Stimulated activated CD4-positive, alpha-beta T cell treated with anti-CD3 and anti-CD28 coated beads, TNF-alpha, amount 100 ng/mL, for 4 hours (primary cell): ENCODE measurements at places on chromosomes 6 and 20.
A peak's percentile ranks its signal among the peaks of the same experiment; 100 is the strongest.

DNA sequence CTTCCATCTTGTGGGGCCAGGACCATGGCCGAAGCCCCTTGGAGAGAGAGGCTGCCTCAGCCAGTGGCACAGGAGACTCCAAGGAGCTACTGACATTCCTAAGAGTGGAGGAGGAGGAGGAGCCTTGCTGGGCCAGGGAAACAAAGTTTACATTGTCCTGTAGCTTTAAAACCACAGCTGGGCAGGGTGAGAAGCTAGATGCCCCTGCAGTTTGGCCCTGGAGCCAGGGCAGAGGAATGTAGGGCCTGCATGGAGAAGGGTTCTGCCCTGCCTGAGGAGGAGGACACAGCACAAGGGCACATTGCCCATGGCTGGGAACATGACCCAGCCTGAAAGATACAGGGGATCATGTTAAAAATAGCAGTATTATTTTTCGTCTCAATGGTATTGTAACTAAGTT is 37.4 kb downstream of the PLCG1 start:
- no peak for DNase-seq

GRCh38 chr6:74439123-74439811 is 743.3 kb downstream of the CD109 start:
- no peak for DNase-seq

DNA sequence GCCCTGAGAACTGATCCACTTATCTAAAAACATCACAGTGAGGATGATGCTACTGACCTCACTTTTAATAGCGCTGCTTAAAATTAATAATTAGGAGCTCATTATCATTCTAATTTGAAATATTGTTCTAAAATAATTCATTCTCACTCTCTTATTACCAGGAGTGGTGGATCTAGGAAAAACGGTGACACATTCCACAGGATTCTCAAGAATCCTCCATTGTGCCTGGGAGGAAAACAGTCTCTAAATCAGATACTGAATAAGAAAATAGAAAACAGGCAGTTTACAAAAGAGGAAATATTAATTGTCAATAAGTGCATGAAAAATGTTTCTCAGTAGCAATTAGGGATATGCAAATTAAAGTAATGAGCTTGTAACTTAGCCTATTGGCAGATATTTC is 187.4 kb downstream of the TENT5A start:
- no peak for DNase-seq

DNA sequence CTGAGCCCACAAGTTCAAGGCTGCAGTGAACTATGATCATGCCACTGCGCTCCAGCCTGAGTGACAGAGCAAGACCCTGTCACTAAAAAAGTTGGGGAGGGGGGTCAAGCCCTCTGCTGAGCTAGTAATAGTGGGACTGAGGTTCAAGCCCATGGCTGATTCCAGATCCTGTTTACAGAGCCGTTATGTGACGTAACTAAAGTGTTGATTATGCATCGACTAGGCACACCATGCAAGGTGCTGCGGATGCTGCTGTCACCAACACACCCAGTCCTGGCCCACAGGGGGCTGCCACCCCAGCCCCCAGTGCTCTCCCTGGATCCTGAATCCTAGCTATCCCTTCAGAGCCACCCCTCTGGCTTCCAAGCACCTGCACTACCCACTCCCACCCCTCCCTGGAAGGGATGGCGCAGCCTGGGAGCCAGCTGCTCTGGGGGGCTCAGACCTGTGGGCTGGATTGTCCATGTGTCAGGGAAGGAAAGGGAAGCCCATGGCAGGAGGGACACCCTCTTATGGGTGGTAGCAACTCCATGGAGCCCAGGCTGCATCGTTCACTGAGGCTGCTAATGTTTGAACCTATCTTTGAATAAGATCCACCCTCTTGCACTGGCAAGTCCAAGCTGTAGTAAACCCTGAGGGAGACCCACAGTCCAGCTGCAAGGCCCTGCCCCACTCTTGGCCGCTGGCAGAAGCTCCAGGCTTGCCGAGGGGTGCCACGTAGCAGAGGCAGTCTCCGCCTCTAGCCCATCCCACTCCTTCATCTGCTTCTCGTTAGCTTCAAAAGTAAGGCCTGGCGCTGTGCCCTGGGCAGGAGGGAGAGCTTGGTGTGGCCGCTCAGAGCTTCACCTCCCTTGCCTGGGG is 95.0 kb downstream of the SNX5 start:
- DNase-seq: no peak

- no peak for DNase-seq
These were observed 236.8 kb downstream of the DLL1 start for GRCh38 chr6:170053966-170054661.

GRCh38 chr6:168939796-168940195 is 313.9 kb downstream of the THBS2 start:
- no peak for DNase-seq

DNA sequence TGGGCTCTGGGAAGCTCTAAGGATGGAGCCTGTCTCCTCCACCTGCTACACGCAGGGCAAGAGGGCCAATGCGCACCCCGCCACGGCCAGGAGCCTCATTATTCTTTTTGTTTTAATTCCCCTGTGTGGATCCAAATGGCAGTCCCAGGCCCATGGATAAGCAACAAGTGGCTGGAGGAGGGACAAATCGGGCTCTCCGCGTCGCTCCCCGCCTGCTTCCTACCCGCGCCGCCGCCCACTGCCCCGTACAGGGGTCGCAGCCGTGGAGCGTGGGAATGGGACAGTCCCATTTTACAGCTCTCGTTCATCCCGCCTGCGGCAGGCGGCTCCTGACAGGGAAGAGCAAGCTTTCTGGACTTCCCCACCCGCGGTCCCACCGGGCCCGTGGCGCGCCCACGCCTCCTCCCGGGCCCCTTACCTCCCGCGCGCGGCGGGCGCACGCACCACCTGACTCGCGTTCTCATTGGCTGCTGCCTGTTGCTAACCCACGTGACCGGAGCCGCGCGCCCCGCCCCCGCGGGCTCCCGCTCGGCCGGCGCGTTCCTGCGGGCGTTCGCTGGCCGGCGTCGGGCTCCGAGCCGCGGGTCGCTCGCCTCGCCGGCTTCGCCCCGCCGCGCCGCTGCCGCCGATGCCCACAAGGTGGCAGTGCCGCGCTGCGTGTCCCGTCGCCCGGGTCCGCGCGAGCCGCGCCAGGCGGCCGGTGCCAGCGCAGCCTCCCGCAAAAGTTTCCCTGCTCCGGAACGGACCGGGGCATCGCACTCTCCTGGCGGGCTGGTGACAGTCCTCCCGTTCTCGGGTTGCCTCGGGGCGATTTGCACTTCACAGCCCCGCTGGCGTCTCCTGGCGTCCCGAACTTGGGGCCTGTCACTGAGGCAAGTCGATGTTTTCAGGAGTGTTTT is 93.3 kb downstream of the CD83 start:
- DNase-seq: peak; percentile 85

GRCh38 chr20:61643656-61644377 is 391.8 kb downstream of the CDH4 start:
- no peak for DNase-seq

- DNase-seq: no peak
These were observed 1.7 kb upstream of the TREM1 start for GRCh38 chr6:41288030-41288753.

GRCh38 chr6:626236-626635 is 30.7 kb downstream of the HUS1B start:
- DNase-seq: no peak

DNA sequence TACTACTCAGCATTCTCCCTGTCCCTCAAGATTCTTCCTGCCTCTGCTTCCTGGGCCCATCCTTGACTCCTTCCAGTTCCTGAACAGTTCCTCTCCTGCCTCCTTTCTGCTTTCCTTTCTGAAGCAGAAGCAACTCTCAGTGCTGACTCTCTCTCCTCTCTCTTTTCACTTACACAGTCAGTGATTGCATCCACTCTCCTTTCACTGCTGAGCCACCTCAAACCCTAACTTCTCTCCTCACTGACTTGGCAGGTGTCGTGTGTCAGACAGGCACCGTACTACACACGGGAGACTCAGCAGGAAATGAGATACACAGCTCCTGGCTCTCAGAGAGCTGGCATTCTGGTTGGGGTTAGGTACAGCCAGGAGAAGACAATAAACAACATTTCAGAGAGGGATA is 5.6 kb downstream of the ABHD16A start:
- no peak for DNase-seq

- DNase-seq: no peak
These were observed 67.8 kb upstream of the LTV1 start for GRCh38 chr6:143775336-143775735.

DNA sequence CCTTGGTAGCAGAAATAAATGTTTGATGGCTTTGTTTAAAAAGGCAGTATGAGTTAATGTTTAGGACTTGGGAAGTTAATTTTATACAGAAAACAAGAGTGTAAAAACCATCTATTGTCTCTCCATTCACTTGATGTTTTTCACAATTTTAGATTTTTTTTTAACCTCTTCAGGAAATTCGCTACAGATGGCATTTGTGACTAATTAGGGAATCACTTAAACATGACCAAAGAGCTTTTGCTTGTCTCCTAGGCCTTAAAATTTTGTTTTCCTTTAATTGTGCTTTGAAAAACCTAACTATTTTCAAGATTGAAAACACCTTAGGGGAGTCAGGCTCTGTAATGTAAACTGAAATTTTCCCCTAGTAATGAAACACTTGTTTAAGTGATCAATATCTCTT is 17.3 kb downstream of the TULP4 start:
- no peak for DNase-seq

DNA sequence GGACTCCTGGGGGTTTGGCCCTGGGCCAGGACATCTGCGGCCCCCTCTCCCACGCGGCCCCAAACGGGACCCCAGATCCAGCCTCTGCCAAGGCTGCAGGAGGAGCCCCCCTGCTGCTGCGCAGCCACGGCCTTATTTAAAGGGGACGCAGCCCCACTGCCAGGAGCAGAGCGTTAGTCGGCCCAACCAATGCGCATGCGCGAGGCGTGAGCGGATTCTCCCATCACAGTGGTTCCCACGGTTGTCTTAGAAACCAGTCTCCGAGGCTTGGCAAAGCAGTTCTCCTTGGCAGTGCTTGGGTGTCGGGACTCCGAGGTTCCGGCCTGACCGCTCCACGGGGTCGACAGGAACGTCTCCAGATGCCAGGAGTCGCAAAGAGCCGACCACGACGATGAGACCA is 288.3 kb upstream of the ZNF337 start:
- DNase-seq: peak; percentile 29

DNA sequence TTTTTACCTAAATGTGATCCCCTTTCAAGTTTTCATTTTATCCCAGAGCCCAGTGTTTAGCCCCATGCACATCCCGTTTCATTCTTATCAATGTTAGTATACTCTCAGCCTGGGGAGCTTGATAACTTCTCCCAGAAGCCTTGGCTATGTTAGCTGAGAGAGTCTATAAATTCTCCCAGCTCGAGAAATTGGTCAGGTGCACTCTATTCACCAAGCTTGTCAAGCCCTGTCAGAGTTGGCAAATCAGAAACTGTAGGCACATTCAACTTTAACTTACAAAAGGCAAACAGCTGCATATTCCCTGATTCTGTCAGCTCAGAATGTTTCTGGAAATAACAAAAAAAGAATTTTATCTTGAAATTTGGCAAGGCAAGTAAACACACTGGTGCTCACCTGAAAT is 62.2 kb upstream of the IMPG1 start:
- DNase-seq: no peak

GRCh38 chr6:131001945-131002660 is 60.9 kb downstream of the EPB41L2 start:
- DNase-seq: no peak

- DNase-seq: no peak
These were observed 104.8 kb downstream of the MAFB start for GRCh38 chr20:40584130-40584809.

DNA sequence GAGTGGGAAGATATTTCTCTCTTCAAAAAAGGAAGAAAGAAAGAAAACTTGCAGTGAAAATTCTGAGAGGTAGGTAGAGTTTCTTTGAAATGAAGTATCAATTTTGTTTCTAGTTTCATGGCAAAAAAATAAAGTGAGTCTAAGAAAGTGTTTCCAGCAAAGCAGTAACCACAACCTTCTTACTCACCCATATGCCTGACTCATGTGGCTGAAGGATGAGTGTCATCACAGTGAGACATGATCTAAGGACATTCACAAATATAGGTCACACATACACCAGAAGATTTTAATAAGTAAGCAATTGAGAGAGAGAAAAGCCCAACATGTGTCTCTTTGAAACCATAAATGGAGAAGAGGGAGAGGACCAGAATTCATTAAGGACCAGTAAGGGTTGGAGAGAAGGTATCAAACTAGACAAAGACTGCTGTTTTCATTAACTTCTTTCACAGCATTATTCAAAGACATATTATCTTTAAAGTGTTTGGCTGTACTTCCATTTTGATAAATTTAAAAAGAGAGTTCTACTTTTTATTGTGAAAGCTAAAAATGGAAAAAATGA is 169.5 kb downstream of the FRK start:
- DNase-seq: no peak

- no peak for DNase-seq
These were observed 304.5 kb downstream of the PRL start for GRCh38 chr6:21992178-21992967.

DNA sequence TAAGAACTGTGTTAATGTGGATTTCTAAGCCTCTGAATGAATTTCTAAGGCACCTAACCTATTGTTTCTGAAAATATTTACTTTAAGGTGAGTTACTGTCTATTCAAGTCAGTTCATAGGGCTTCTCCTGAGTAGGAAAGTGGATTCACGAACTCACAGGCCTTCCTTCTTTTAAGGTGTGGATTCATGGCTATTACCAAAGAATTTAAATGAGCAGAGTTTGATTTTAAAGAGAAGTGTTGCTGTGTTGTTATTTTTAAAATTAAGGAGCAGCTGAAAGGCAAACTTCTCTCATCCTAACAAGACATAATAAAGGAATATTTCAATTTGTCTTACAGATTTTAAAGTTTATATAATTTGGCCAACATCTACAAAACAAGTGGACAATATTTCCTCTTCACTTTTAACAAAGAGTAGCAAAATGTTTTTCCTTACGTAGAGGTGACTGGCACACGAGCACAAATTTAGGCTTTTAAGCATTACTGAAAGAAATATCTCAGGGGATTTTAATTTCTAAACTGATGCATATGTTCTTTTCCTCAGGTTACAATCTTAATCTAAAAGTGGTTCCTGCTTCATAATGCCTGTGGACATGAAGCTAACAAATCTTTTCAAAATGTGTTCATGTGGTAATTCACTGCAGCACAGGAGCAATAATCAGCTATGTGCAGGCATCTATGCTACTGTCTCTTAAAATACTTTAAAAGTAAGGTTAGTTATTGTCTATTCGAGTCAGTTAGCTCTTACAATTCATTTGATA is 602 bp upstream of the TSPYL4 start:
- DNase-seq: no peak

GRCh38 chr20:51758978-51759544 is 9.1 kb downstream of the ATP9A start:
- no peak for DNase-seq

DNA sequence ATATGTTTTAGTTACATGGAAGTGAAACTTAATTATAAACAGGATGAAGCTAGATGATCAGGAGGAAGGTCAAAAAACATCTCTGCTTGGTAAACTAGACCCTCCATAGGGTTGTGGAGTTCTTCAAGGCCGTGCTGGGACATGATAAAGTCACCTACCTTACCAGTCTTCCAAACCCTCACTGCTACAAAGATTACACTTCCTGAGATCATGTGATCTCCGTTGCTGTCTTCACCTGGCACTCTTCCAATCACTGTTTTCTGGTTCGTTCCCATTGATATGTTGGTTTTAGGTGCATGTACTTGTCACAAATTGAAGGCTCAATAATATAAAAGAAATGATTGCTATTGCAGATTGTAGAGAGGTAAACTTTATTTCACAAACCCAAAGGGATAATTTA is 161.5 kb upstream of the MAN1A1 start:
- DNase-seq: no peak

GRCh38 chr20:24032400-24032898 is 43.9 kb upstream of the GGTLC1 start:
- DNase-seq: no peak
